ENCODE measurements at places on chromosomes 7 and 10. TPM values are rescaled to one million over a fixed set of nuclear protein-coding genes. Genes with fewer than 3 reads are reported as not detected.

Gene EIF3A
- 117 TPM for total RNA-seq

DNA sequence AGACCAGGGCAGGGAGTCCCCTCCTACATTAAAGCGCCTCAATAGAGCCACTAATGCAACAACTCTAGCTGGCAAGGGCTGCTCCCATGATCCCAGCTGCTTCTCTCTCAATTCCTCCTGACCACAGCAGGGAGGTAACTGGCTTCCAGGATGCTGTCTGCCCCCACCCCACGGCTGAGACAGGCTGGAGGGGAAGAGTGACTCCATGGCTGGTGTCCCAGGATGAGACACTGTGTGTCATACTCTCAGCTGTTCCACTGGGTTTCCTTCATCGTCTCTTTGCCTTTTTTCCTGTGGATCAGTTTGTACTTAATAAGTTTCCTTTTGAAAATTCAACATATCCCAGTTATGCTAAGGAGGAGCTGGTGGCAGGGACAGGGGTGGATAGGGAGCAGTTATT lies 27.7 kb upstream of the MYH16 start:
- no peak for DNase-seq
- H3K27me3 ChIP-seq, result 0 out of 3 replicates have a peak, but pooled peaks cover 4% of the 10 kb centered on the region
- no peak overlapping the region for H3K27ac ChIP-seq
- no peak overlapping the region for H3K4me3 ChIP-seq
- H3K4me1 ChIP-seq, result no peaks in the 10 kb centered on the region
- H3K36me3 ChIP-seq, result no peaks in the 10 kb centered on the region

GRCh38 chr7:116180302-116180701 lies 30.0 kb upstream of the TES start:
- H3K27me3 ChIP-seq, result no peaks in the 10 kb centered on the region
- H3K36me3 ChIP-seq, result no peaks in the 10 kb centered on the region
- no peak overlapping the region for H3K27ac ChIP-seq

DNA sequence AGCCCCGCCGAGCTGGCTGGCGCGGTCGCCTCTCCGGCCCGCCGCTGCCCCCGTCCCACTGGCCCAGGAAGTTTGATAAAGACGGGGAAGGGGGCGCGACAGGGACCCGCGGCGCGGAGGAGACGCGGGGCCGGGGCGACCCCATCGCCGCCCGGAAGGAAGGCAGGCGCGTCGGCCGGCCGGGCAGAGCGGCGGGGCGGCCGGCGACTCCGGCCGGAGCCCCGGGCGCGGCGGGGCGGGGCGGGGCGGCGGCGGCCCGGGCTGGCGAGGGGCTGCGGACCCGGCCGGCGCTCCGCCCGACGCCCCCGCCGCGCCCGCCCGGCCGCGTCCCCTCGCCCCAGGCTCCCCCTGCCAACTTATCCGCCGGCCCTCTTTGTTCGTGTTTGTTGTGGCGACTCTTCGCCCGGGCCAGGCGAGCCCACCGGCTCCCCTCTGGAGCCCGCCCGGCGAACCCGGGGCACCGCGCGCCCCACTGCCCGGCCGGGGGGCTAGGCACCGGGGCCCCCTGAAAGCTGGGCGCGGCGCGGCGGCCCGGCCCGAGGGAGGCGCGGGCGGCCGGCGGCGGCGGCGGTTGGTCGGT lies 571 bp downstream of the KDM7A start:
- peaks cover 52% of the 10 kb centered on the region for H3K4me1 ChIP-seq
- H3K4me3 ChIP-seq, result peak overlapping the region; percentile 80
- H3K27ac ChIP-seq, result peak overlapping the region; percentile 81
- no peaks in the 10 kb centered on the region for H3K27me3 ChIP-seq
- H3K36me3 ChIP-seq, result no peaks in the 10 kb centered on the region

All from HepG2 (cell line).